ENCODE measurements at places on chromosomes 1 and 21.

DNA sequence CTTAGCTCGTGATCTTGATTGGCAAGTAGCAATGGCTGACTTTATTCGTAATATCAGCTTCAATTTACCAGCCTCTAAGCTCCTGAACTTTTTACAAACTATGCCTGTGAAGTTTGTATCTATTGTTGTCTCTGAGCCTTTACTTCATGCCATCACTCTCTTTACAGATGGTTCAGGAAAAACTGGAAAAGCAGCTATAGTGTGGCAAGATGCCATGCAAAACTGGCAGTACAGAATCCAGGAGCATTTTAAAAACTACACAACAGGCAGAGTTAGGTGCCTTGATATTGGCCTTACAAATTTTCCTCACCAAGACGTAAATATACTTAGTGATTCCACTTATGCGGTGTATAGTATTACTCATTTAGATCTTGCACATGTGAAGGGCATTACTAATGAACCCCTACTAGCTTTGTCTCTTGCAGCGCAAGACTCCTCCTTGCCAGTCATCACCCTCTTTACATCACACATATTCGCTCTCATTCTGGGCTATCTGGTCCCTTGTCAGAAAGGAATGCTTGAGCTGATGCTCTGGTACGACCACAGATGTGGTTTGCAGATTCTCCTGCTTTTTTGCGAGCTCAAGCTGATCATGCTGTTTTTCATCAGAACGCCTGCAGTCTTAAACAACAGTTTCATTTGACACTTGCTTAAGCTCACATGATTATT lies 36.3 kb downstream of the CLCA1 start:
- DNase-seq: no peak

- no peak for DNase-seq
Measured at GRCh38 chr1:162670928-162671663, 38.8 kb downstream of the DDR2 start.

DNA sequence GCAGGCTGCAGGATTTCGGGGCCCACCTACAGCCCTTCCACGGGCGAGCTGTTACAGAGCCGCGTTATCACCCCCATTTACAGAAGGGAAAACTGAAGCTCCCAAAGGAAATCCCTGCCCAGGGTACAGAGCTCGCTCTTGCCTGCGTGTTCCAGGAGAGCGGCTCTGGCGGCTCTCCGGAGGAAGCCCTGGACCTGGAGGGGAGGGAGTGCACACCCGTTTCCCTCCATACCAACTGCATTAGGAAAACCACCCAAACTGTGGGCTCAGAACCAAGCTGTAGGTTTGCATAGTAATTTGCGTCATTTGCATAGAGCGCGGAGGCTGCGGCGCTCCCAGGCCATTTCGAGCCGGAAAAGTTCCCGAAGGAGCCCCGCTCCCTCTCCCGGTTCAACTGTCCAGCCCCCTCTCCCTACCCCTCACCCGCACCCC lies 24.7 kb upstream of the ADGRB2 start:
- DNase-seq: no peak

DNA sequence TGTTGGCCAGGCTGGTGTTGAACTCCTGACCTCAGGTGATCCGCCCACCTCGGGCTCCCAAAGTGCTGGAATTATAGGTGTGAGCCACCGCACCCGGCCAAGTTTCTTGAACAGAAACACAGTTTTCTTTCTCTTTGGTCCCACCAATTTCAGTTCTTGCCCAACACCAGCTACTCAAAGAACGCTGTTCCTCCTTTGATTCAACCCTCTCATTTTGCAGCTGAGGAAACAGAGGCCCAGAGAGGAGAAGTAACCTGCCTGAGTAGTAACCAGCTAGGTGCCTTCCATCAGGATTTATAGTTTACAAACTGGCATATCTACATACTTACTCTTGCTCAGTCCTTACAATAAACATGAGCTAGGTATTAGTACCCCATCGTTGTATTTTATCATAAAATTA lies 119.9 kb downstream of the SYF2 start:
- DNase-seq: no peak

- DNase-seq: no peak
Measured at GRCh38 chr1:15574741-15575140, 10.1 kb downstream of the AGMAT start.

DNA sequence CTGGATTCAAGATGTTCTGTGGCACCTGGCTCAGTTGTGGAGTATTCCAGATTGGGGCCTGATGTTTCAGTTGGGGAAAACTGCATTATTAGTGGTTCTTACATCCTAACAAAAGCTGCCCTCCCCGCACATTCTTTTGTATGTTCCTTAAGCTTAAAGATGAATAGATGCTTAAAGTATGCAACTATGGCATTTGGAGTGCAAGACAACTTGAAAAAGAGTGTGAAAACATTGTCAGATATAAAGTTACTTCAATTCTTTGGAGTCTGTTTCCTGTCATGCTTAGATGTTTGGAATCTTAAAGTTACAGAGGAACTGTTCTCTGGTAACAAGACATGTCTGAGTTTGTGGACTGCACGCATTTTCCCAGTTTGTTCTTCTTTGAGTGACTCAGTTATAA lies 7.2 kb downstream of the FPGT start:
- no peak for DNase-seq
